ENCODE measurements at places on chromosomes 5 and 9. TPM values are rescaled to one million over a fixed set of nuclear protein-coding genes. Genes with fewer than 3 reads are reported as not detected.

PCDHGB1 gene
- 0.66 TPM for total RNA-seq

IFNB1 gene
- not detected for total RNA-seq

CFAP157 gene
- total RNA-seq, result under 0.01 TPM

NIM1K gene
- total RNA-seq, result not detected

DMGDH gene
- total RNA-seq, result 0.07 TPM

PCDHGA6 gene
- total RNA-seq, result 2.1 TPM

SNAPC4 gene
- total RNA-seq, result 18.4 TPM

SARDH gene
- 0.40 TPM for total RNA-seq

UBAC1 gene
- total RNA-seq, result 32.9 TPM

HNRNPH1 gene
- 912 TPM for total RNA-seq

WASHC1 gene
- total RNA-seq, result 2.7 TPM

TRAF1 gene
- total RNA-seq, result 1.3 TPM

PKD2L2 gene
- total RNA-seq, result not detected

All from thoracic aorta endothelial cell (primary cell).